ENCODE measurements at places on chromosomes 11 and 22. TPM values are rescaled to one million over a fixed set of nuclear protein-coding genes. Genes with fewer than 3 reads are reported as not detected.

- DNase-seq: no peak
These were observed 71.5 kb upstream of the CD82 start for GRCh38 chr11:44493930-44494329.

DNA sequence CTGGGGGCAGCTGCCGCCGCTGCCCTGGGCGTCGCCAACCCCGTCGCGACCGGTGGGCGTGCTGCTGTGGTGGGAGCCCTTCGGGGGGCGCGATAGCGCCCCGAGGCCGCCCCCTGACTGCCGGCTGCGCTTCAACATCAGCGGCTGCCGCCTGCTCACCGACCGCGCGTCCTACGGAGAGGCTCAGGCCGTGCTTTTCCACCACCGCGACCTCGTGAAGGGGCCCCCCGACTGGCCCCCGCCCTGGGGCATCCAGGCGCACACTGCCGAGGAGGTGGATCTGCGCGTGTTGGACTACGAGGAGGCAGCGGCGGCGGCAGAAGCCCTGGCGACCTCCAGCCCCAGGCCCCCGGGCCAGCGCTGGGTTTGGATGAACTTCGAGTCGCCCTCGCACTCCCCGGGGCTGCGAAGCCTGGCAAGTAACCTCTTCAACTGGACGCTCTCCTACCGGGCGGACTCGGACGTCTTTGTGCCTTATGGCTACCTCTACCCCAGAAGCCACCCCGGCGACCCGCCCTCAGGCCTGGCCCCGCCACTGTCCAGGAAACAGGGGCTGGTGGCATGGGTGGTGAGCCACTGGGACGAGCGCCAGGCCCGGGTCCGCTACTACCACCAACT, 1.0 kb downstream of the FUT4 start:
- DNase-seq: no peak

DNA sequence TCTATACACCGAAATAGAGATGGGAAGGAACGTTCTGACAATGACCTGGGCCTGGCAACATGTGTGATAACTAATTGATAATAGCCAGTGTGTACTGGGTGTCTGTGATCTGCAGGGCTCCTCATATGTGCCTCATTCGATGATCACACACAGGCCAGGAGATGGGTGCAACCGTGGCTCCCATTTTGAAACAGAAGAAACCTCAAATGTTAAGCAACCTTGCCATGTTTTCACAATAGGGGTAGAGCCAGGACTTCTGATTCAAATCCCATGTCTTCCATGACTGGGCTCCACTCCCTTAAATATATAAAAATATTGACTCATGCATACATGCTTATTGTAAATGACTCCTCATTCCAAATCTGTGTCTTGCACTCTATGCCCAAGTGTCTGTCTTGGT, 11.1 kb downstream of the APOL3 start:
- no peak for DNase-seq

DNA sequence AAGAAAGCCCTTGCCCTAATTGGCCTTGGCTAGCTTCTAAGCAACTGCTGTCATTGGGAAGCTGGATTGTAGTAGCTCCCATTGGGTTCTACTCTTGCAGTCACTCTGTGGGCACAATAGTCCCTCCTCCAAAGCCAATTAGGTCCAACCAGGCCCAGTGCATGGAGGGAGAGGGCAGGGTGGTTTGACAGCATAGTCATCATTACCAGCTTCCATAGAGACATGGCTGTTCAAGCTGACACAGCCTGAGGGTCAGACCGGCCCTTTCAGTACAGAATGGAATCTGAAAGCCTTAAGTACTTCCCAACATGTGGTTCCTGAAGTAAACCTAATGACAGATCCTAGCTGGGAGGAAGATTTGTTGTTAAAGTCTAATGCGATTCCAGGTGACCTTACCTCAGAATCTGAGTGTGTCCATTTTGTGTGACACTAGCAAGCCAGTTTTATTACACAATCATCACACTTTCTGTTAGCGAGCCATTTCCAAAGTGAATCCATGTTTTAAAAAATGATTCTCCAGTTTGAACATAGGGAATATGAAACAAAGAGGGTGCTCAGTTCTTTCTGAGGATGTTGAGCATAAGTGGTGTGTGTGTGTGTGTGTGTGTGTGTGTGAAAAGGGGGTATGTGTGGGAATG, 6.9 kb downstream of the PLET1 start:
- no peak for DNase-seq

GRCh38 chr22:26103023-26103422, 66.2 kb upstream of the SEZ6L start:
- no peak for DNase-seq

DNA sequence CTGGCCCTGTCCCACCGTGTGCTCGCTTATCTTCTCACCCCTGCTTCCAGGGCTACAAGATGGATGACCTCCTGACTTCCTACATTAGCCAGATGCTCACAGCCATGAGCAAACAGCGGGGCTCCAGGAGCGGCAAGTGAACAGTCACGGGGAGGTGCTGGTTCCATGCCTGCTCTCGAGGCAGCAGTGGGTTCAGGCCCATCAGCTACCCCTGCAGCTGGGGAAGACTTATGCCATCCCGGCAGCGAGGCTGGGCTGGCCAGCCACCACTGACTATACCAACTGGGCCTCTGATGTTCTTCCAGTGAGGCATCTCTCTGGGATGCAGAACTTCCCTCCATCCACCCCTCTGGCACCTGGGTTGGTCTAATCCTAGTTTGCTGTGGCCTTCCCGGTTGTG, 86.5 kb downstream of the MYO7A start:
- DNase-seq: no peak

- no peak for DNase-seq
These were observed 44.0 kb downstream of the SMIM38 start for GRCh38 chr11:69199583-69200315.

DNA sequence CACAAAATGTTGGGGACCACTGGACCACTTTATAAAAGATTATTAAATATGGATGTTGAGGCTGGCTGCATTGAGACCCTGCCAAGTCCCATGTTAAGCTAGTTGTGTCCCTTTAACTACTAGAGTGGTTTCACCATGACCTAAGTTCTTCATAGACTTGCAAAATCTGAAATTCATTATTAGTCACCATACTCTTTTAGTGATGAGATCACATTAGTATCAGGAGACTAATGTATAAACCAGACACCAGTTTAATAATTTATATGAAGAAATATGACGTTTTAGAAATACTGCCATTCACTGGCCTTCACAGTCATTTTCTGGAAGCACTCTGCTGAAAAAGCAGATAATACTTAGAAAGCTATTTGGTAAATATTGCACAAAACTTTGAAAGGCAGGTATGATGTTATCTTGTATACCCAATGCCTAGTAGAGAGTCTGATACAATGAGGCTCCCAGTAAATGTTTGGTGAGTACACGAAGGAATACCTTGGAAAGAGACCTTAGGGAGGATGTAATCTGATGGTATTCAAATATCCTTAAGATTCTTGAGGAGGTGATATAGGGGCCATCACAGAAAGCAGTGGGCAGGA, 728.2 kb upstream of the ANO5 start:
- DNase-seq: no peak

- no peak for DNase-seq
These were observed 49.8 kb downstream of the OSBPL5 start for GRCh38 chr11:3115321-3115720.

DNA sequence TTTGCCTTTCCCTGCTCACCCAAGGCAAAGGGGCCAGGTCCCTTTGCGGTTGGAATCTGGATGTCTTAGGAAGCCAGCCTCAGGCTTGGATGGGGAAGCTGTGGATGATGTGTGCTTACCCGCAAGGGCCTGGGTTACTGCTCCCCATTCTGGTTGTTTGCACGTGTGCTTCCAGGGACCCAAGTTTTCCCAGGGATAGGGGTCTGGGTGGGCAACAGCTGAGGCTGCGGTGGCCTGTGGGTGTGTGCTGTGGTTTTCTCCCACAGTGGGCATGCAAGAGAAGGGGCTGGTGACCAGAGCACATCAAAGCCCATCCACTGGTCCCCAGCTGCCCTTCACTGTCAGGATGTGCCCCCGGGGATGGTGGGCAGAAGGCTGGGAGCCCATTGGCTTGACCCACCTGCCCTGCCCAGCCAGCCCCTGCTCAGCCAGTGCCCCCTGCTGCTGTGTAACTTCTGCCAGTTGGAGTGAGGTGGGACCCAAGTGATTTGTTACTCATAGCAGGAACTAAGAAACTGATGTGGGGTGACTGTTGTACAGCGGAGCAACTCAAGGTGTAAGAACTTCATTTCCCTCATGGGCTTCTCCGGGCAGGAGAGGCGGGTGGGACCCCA, 3.3 kb downstream of the CAPN5 start:
- no peak for DNase-seq

DNA sequence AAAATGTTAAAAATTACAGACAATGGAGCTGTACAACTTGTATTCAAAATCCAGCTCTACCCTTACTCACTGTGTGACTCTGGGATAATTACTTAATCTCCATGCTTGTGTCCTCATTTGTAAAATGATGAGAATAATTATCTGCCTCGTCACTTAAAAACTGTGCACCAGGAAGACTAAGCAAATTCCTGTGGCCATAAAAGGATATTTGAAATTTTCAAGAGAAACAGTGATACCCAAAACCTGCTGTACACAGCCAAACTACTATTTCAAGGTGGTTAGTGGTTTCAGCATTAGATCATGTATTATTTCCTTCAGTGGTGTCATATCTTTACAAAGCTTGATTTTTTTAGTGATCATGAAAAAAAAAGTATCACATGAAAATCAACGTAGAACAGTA, 136.9 kb downstream of the METTL15 start:
- DNase-seq: no peak

GRCh38 chr11:46724088-46724487, 5.1 kb downstream of the F2 start:
- no peak for DNase-seq

DNA sequence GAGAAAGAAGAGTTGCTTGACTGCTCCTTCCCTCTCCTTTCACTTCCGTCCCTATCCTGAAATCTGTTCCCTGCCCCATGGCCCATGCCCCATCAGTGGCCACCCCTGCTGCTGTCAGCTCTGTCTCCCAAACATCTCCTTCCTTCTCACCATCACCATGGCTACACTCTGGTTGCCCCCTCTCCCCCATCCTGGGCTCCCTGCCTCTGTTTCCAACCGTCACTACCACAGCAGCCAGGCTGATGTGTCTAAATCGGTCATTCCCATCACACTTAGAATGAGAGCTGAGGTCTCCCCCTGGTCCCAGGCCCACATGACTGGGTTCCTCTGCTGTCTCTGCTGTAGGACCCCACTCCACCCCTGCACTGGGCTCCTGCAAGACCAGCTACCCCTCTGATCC, 54.6 kb upstream of the EIF3D start:
- DNase-seq: no peak

DNA sequence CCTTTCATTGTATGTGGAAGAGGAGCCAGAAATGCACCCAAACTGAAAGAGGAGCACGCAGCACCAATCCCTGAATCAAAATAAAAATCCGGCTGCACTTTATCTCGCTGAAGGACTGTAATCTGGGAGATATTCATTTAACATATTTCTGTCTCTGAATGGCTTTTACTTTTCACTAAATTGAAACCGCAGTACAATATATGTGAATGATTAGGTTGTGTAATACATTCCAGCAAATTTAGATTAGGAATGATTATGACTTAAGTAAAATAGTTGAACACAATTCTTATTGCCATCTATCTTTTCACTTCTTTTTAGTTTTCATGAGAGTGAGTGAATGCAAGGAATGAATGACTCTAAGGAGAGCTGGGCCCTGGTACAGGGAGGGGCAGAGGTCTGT, 232.1 kb downstream of the ST3GAL4 start:
- DNase-seq: no peak

DNA sequence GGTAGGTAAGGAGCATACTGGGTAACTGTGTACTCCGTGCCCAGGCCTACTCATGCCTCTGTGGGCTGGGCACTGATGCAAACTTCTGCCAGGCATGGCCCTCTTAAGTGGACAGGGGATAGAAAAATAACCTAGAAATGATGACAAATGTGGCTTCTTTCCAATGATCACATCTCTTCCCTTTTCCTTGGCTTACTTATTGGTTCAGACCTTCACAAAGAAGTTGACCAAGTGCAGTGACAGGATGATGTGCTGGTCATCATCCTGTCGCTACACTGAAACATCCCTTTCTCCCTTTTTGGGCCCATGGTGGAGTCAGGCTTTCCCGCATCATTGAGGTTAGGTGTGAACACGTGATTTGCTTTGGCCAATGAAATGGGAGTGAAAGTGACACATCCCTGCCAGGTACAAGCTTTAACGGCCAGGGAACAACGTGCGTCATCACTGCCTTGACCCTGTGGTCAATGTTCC, 31.8 kb upstream of the APOBEC3A start:
- DNase-seq: no peak

DNA sequence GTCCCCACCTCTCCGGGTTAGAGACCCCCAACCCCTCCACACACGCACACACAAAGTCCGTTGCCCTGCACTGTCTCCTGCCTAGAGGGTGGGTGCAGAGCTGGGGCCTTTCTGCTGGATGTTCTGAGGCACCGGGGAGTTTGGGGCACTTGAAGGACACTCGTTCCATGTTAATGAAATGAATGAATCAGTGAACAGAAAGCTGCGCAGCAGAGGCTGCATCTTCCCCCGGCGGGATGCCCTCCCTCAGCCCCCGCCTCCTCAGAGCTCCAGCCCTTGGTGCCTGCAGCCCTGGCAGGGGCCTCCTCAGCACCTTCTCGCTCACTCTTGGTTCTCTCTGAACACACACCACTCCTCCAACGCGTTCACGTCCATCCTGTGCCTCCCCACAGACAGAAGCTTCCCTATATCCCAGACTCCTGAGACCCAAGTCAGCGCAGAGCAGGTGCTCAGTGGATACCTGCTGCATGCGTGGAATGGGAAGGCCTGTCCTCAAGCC, 611.9 kb downstream of the TBC1D22A start:
- DNase-seq: no peak

DNA sequence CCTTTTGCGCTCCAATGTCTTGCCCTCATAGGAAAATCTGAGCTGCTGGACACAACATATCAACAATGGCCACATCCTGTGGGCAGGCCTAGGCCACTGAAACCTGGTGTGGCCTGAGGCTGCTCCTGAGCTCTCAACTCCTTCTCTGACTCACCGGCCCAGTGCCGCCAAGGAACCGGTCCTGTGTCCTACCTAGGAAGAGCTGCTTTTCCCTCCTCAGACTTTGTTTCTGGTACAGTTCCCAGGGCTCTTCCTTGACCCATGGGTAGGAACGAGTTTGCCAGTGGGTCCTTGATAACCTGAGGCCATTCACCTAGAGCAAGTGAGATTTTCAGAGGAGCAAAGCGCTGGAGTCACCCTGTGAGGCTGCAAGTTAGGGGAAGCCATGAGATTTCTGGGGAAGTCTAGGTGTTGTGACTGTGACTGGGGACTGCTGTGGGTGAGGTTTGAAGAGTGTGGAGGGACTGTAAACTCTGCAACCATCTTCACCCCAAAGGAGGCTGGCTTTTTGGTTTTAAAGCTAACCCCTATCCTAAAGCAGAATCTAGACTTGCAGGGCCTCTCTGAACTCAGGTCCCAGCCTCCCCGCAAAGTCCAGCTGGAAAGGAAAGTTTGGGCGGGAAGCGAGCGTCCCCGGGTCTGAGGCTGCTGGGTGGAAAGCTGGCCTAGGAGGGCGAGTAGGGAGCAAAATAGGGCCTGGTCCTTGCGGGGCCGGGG, 12.0 kb upstream of the PAX6 start:
- DNase-seq: no peak

The DRD2 gene
- total RNA-seq: 1.1 TPM

The PTGDR2 gene
- total RNA-seq: not detected

The ZNF214 gene
- total RNA-seq: 3.2 TPM

The LRRC32 gene
- 0.44 TPM for total RNA-seq

The TPBGL gene
- 0.25 TPM for total RNA-seq

The CCDC188 gene
- not detected for total RNA-seq

The RIC3 gene
- total RNA-seq: 16.6 TPM

The OR52W1 gene
- total RNA-seq: not detected

The XNDC1N gene
- 10.2 TPM for total RNA-seq

The OR6T1 gene
- not detected for total RNA-seq

The OR51B5 gene
- not detected for total RNA-seq

The OR2D2 gene
- 0.29 TPM for total RNA-seq

The OR8U1 gene
- total RNA-seq: not detected
